ENCODE measurements at places on chromosomes 12 and 14.

GRCh38 chr12:41286426-41286825 lies 98.3 kb downstream of the PDZRN4 start:
- no peak for DNase-seq

DNA sequence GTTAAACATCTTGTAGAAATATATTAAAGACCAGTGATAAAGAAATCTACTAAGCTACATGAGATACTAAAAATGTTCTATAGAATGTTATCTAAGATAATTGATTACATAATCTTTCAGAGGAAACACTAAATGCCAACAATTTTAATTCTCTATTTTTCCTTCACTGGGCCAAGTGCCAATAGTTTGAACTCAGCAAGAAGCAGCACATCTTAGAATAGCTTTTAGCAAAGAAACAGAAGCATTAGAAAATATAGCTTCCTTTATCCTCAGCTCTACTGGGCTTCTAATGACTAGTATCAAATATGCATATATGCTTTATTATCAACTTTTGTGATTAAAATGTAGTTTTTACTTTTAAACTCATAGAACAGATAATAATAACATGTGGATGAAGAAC lies 461.4 kb upstream of the USP15 start:
- DNase-seq: no peak

DNA sequence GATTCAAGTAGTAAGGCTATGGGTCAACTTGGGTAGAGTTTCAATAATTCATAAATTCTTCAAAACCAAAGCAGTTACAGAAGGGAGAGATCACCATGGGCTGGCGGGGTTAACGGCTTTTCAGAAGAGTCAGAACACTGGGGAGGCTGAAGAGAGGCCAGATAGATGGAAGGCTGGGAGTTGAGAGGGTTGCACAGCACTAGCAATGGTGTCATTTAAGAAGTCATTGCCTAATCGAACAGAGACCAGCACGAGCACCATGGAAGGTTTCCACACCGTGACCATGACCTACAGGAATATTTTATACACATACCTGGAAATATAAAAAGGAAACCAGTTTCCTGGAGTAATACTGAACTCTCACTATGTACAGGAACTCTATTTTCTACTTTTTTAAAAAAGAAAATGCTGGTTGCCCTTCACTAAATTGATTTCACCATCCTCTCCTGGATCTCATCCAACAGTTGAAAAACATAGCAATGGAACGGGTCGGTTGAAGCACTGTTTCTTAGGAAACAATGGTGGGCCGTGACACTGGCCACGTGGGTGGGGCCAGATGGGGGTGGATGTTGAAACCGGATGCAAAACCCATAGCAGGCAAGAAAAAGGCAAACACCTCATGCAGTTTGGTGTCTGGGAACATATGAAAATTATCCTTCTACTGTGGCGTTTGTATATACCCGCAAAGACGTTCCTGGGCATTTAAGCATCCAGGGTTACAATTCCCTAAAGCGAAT lies 38.0 kb upstream of the RIN3 start:
- no peak for DNase-seq

- no peak for DNase-seq
Observed at GRCh38 chr12:50848963-50849362, 6.2 kb downstream of the TMPRSS12 start.

Data from umbilical cord (tissue), 2 donors.